Right ventricle myocardium inferior (tissue), 1 donor: ENCODE measurements at places on chromosomes 5 and 9. TPM values are rescaled to one million over a fixed set of nuclear protein-coding genes. Genes with fewer than 3 reads are reported as not detected.

- no peak for DNase-seq
Observed at GRCh38 chr5:158502686-158503085, 597.0 kb downstream of the EBF1 start.

- DNase-seq = no peak
Observed at GRCh38 chr9:6149315-6149714, 66.3 kb upstream of the IL33 start.

GRCh38 chr5:102754767-102755431 lies at the start of gene PAM:
TSS of gene PAM (plus strand) at chr5:102755305. CDS start at chr5:102866196, 110,891 bp downstream.
- DNase-seq = peak; percentile 92

GRCh38 chr5:139575751-139576150 lies 14.6 kb downstream of the UBE2D2 start:
- DNase-seq = no peak

- no peak for DNase-seq
Observed at GRCh38 chr5:1831257-1831656, 30.1 kb downstream of the NDUFS6 start.

DNA sequence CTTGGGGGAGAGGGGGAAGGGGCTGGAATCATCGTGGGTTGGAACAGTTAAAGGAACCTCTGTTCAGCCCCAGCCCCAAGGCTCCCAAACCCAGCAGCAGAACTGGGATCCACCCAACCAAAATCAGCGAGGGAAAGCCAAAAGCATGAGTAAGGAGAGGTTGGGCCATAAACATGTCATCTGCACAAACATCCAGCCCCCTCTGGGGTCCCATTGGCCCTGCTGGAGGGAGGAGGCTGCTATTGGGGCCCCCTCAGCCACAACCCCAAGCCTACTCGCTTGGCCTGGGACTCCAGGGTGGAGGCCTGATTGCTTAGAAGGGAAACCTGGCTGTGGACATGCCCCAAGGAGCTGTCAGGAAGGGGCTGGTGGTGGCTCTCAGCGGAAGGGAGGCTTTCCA lies 154.9 kb downstream of the FGF18 start:
- DNase-seq = no peak

GRCh38 chr5:68872088-68872839 lies 221.6 kb upstream of the SLC30A5 start:
- no peak for DNase-seq

- DNase-seq = no peak
Observed at GRCh38 chr5:121725450-121725849, 126.2 kb upstream of the FTMT start.

- no peak for DNase-seq
Observed at GRCh38 chr5:35202319-35203111, 27.8 kb downstream of the PRLR start.

DNA sequence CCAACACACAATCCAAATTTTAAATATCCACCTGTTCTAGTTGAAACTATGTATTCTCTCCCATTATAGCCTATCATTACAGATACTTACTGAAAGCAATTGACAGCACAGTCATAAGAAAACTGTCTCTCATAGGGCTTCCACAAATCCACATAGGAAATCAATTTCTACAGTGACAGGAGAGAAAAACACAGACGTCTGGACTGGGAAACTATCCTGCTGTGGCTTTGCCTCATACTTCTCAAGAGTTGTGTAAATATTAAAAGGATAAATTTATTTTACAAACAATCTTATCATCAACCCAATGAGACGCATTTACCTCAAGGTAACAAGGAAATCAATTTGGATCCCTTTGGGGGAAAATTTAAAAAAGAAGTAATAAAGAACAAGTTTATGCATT lies 517.5 kb downstream of the EFNA5 start:
- no peak for DNase-seq

FOXI1 gene
- not detected for total RNA-seq

TEX48 gene
- total RNA-seq = not detected

FIBCD1 gene
- 0.57 TPM for total RNA-seq

SOX30 gene
- 0.19 TPM for total RNA-seq
